GM13976 (cell line): ENCODE measurements at places on chromosomes 5 and 9.
A peak's percentile ranks its signal among the peaks of the same experiment; 100 is the strongest.

GRCh38 chr9:123893831-123894460, 36.0 kb downstream of the DENND1A start:
- DNase-seq = no peak

GRCh38 chr5:116922532-116922931, 347.9 kb upstream of the SEMA6A start:
- no peak for DNase-seq

GRCh38 chr5:178340637-178341036, 108.0 kb upstream of the PHYKPL start:
- no peak for DNase-seq

DNA sequence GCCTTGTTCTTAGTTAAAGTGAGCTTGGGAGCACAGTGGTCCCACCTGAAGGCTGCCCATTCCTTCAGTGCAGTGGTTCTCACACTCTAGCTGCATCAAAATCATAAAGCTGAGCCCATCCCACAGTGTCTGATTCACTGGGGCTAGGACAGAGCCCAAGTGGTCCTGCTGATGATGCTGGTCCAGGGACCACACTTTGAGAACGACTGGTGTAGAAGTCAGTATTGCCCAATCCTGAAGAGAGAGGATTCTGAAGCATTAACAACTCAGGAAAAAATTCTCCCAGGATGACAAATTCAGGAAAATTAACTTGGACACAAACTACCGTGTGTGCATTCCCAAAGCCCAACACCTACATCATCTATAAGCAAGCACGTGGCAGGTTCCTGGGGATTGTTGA, 176.2 kb downstream of the GABBR2 start:
- no peak for DNase-seq

DNA sequence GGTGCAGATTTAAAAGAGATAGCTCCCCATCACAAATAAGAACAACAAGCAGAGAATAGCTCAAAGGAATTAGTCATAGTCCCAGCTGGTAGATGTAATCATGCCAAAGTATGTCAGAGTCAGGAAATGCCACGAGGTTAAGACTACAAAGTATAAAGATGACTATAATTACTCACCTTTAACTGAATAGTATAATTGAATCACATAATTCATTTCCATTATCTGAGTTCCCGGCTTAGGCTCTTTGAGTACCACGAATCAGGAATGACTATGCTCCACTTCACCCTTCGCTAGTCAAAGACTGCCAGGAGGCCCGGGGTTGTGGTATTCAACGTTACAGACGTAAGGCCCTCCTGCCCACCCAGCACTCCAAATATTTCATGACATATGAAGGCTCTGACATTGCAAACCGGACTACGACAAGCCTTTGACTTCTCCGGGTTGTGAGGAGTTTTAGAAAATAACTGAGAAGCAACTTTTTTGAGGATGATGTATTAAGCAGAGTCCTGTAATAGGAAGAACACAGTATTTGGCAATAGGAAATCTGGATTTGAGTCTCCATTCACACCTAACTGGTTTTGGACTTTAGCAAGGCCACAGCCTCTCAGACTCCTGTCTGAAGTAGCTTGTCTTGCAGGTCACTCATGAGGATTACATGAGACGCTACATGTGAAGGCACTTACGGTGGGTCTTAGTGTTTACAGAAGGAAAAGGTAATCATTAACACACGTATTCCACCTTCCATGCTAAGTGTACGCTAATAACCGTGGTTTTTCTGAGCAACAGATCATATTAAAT, 64.6 kb downstream of the ENC1 start:
- no peak for DNase-seq

- DNase-seq = no peak
Measured at GRCh38 chr5:142253938-142254337, 70.9 kb downstream of the SPRY4 start.

DNA sequence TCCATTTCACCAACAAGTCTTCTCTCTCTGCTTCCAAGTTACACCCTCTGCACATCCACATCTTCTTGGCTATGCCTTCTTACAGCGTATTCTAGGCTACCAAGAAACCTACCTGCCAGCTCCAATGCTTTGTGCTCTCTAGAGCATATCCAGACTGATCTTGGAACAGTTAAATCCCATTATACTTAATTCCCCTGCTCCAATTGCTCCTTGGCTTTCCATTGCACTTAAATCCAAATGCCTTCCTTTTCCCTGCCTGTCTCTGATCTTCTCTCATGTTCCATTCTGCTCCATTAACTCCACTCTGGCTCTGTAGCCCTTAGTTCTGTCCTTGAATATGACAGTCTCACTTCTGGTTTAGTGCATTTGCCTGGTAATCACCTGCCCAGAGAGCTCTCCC, 322.4 kb downstream of the LRRC70 start:
- no peak for DNase-seq

- DNase-seq = no peak
Measured at GRCh38 chr5:6435356-6435755, 13.3 kb upstream of the UBE2QL1 start.

GRCh38 chr9:71209890-71210289, 88.5 kb upstream of the TRPM3 start:
- DNase-seq = no peak

DNA sequence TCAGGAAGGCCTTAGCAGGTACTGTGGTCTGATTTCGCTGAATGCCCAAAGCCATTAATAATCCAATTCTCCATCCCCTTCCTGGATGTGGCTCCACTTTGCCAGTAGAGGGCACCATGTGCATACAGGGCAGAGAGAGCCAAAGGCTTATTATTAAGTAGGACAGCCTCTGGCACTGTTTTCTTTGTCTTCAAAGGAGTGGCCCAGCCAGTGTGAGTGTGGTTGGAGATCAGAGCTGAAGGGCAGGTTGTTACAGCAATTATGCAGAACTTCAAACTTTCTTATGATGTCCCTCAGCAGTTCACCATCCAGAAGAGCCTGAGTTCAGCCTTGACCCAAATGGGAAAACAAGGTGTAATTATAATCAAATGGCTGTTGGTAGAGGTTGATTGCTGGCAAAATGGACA, 38.6 kb upstream of the CEMIP2 start:
- peak; percentile 53 for DNase-seq

DNA sequence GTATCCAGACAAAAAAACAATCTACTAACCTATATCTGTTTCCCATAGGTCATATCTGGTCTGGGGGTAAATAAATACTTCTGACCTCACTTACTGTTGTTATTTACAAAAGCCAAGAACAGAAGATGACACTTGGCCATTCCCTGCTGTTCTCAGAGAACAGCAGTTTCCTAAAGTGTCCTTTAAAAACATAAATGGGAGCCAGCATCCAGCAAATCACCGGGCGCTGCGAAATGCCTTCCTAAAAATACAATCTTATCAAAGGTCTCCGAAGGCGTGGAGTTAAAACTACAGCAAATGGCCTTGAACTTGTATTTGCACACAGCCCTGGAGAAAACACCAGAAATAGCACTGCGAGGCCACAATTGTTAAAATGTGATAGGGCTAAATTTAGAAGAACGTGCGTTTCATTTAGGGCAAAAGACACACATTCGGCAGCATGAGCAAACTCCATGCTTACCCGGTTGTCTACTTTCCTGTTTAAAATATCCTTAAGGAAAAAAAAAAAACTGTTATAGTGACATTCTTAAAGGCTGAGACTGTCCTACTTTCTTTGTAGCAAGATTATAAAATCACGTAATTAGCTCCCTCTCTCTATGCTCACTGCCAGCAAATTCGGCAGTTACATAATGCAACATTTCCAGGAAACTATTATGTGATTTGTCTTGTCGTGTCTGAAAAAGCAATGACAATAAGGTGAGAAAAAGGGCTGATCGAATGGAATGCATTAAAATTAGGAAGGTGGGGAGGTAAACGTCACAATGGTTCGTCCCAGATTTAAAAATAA, 1.5 kb downstream of the NFIL3 start:
- DNase-seq = peak; percentile 28

GRCh38 chr9:133114886-133115603, 6.0 kb downstream of the RALGDS start:
- DNase-seq = no peak
